ENCODE measurements at places on chromosomes 6 and 20.

- no peak for ATAC-seq
Measured at GRCh38 chr20:20524756-20525155, 156.9 kb downstream of the INSM1 start.

DNA sequence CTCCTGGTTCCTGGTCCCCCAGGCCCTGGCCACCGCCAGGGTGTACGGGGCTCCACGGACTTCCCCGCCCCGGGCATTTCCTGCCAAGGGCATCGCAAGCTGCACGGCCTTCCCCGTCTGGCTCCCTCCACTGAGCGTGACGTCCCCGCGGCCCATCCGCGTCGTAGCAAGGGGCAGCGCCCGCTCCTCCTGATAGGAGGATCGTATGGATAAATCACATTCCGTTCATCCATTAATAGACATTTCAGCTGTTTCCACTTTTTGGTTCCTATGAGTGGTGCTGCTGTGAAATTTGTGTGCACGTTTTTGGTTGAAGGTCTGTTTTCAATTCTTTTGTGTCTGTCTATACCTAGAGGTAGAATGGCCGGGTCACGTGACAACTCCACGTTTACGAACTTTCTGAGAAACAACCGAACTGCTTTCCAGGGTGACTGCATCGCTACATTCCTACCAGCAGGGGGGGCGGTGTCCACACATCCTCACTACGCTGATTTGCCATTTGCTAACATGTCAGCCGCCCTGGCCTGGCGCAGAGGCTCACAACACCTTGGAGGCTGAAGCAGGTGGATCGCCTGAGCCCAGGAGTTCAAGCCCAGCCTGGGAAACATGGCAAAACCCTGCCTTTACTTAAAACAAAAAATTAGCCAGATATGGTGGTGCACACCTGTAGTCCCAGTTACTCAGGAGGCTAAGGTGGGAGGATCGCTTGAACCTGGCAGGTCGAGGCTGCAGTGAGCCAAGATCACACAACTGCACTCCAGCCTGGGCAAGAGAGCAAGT is 37.7 kb downstream of the KCNQ2 start:
- ATAC-seq, result peak; percentile 57

GRCh38 chr6:88455317-88455716 is 289.2 kb upstream of the CNR1 start:
- ATAC-seq, result no peak

GRCh38 chr20:1920826-1921225 is 25.6 kb downstream of the SIRPA start:
- no peak for ATAC-seq

- no peak for ATAC-seq
Measured at GRCh38 chr6:160692369-160692959, 9.6 kb upstream of the PLG start.

GRCh38 chr6:75735491-75736186 is 13.4 kb upstream of the MYO6 start:
- ATAC-seq, result no peak

- ATAC-seq, result no peak
Measured at GRCh38 chr6:34884996-34885395, 2.8 kb downstream of the TAF11 start.

DNA sequence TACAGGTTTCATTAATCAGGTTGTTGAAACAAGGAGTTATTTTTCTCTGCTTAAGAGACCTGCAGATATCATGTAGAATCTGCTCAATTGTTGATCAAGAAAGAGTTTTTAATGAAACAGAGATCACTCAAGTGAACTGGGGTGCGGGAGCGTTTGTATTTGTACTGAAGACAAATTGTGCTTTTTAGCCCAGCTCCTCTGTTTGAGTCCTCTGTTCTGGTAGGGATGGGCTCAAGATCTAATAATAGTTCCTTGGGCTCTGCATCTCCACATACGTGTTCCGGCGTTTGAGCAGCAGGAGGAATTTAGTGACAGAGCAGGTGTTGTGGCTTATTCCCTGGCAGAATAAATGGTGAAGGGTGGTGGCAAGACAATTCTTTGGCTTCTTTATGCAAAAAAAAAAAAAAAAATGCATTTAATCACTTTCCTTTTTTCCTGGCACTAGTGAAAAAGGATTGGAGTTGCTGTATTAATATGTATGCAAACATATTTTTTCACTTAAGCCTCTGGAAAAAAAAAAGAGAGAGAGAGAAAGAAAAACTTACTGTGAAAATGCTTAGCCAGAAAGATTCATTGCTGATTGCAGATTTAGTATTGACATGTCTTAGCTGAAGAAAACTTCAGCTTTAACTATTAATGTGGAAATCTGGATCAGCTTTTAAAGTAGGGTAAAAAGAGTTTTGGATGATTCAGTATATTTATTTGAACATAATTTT is 4.0 kb downstream of the CITED2 start:
- ATAC-seq, result no peak

- peak; percentile 86 for ATAC-seq
Measured at GRCh38 chr20:34129518-34130162, 17.6 kb upstream of the EIF2S2 start.

GRCh38 chr6:13813621-13814175 is 659 bp downstream of the MCUR1 start:
- peak; percentile 59 for ATAC-seq

GRCh38 chr6:166105341-166106075 is 62.1 kb downstream of the TBXT start:
- peak; percentile 63 for ATAC-seq

DNA sequence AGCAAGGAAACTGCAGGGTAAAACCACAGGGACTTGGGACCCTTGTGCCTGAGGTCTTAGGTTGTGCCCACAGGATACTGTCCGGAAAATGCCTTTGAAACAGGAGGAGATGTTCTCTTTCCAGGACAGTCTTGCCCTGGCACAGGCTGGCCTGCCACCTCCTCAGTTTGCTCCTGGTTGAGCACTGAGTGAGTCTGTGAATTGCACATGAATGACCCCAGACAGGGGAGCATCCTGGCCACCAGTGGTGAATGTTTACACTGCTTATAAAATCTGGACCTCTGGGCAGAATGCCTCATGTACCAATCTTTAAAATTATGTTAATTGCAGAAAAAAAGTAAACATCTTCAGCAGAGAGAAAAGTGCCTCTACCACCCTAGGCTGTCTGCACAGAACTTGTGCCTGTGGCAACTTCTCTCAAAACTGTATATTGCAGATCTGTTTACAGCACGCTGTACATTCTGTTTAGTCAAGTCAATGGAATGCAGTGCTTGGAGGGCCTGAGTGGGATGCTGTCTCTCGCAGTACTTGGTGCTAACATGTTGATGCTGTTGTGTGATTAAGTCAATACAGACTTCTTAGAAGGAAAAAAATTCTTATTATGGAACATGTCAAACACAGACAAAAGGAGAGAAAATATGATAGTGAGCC is 242.1 kb downstream of the SOD2 start:
- ATAC-seq, result peak; percentile 6

DNA sequence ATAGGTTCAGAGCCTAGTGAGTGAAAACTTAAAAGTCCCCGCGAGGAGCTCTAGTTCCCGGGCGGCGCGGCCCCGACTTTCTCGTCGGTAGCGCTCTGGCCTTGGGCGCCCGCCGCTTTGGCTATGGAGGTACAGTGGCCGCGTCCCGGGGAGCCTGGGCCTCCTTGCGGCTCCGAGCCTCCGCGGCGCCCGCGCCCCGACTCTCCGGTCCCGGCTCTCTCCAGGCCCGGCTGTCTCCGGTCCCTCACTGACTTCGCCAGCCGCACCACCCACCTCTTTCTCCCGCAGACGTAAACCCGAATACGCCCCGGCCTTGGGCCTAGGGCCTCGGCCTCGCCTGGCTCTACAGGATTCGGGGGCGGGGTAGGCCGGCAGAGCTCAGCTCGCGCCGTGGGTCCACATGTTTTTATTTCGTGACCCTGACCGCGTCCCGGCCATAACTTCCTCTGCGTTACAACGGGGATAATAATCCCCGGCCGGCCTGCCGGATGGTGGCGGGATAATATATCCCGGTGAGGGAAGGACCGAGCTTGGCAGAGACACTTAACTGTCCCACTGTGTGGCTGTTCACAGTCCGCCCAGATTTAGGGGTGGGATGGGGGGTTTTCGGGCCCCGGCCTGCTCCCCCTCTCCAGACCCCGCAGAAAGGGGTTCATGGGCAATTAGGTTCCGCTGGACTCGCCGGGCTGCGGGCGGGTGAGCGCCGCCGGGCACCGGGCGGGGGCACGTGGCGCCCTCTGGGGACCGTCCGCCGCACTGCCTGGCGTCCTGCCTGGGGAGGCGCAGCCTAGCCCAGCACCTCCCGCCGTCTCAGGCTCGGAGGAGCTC is 10.0 kb upstream of the TBX18 start:
- ATAC-seq, result peak; percentile 20

- ATAC-seq, result peak; percentile 53
Measured at GRCh38 chr20:62500237-62500864, 24.6 kb upstream of the GATA5 start.

- ATAC-seq, result no peak
Measured at GRCh38 chr6:151109361-151109760, 130.4 kb upstream of the AKAP12 start.

- ATAC-seq, result no peak
Measured at GRCh38 chr6:144749263-144749662, 464.1 kb downstream of the UTRN start.

DNA sequence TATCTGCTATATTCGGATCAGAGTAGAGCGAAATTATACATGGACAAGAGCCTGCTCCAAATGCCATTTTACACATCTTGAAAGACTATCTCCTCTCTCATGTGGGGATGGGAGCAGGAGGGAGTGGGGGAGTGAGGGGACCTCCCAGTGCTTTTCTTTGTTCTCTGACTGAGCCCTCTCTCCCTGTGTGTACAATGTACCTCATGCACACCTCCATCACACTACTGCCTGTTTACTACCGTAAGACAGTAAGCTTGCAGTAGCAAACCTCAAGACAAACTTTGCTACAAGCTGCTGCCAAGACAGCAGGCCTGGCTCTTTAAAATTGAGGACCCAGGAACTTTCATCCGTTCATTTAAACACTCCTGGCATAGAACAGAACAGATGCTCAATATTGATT is 7.2 kb downstream of the NHSL1 start:
- ATAC-seq, result no peak

DNA sequence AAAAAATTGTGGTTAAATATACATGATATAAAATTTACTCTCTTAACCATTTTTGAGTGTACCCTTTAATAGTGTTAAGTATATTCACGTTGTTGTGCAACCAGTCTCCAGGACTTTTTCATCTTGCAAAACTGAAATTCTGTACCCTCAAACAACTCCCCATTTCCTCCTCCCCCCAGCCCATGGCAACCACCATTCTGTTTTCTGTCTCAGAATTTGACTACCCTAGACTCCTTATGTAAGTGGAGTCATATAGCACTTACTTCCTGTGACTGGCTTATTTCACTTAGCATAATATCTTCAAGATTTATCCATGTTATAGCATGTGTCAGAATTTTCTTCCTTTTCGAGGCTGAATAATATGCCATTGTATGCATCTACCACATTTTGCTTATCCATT is 5.1 kb downstream of the VPS16 start:
- ATAC-seq, result no peak

GRCh38 chr6:135188718-135189117 is 7.6 kb downstream of the MYB start:
- ATAC-seq, result no peak

GRCh38 chr6:35569011-35569461 is 56.3 kb upstream of the TULP1 start:
- ATAC-seq, result peak; percentile 50

GRCh38 chr6:34095136-34095505 is 50.8 kb downstream of the GRM4 start:
- no peak for ATAC-seq

DNA sequence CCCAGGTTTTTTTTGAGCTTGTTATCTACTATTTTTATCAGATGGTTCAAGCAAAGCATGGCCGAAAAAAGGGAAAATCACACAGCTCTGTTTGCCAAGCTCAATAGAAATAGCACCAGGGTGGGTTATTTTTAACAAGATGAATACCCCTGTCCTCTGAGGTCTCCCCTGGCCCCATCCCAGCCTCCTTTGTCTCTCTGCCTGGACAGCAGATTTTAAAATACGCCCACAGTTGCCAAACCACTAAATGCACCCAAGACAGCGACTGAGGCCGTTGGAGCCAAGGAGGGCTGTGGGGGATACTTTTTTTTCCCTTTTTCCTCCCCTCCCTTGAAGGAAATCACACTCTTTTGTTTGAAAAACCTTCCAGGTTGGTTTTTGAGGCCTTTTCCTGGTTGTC is 106.6 kb downstream of the VEGFA start:
- ATAC-seq, result no peak

DNA sequence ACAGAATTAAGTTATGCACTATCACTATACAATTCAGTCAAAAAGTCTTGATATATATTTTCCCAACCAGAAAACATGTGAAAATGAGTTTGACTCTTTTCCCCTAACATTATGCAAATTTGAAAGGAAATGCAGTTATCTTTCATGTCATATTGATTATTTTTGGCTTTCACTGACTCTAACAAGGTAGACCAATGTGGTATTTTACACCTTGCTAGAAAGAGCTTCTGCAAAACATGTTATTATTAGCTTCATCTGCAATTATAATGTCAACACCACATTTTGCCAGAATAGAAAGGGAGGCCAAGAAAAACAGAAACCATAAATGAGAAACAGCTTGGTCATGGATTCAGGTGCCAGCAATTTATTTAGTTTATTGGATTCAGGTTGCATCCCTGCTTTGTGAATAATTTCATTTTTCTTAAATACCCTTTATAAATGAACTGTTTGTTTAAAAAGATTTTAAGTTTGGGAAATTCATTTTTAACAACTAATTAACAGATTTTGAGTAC is 226.1 kb upstream of the GJE1 start:
- ATAC-seq, result no peak

DNA sequence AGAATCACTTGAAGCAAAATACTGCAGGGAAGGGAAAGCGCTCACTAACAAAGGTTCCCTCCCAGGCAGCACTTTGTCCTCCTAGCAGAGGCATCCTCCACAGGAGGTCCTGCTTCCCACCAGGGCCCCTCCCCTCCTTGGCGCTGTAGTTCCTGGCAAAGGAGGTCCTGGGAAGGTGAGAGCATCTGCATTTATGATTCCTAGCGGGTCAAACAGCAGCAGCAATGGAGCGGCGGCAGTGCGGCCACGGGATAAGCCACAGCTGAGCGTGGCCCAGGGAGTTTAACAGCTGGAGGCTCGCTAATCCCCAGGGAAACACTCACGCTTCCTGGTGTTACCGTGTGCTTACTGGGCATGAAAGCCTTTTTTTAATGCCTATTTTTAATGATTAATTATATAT is 185.8 kb downstream of the TTLL2 start:
- no peak for ATAC-seq

- ATAC-seq, result no peak
Measured at GRCh38 chr20:14717134-14717999, 380.0 kb upstream of the FLRT3 start.

DNA sequence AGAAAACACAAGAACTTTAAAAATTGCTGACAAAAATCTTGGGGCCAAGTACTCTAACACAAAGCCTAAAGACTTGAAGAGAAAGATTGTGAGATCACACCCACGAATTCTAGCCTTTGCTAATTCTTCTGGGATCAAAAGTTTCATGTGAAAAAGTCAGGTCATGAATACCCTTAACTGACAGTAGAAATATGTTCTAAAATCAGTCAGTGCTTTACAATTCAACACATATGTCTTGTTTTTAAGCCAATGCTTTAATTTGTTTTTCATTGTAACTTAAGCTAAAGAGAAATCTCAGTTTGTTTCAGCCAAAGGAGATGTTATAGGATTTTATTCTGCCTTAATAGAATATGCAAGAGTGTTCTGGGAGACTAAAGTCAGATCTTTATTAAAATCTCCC is 78.2 kb upstream of the PLEKHG1 start:
- ATAC-seq, result no peak
